ENCODE measurements at places on chromosomes 6 and 20. TPM values are rescaled to one million over a fixed set of nuclear protein-coding genes. Genes with fewer than 3 reads are reported as not detected.

GRCh38 chr6:139030228-139030963 is 1.9 kb downstream of the ABRACL start:
- no peak for DNase-seq

KPNA5 gene
- total RNA-seq = 13.2 TPM

GRCh38 chr20:8077137-8077466 is 55.0 kb upstream of the PLCB1 start:
- peak; percentile 97 for DNase-seq

- no peak for DNase-seq
Measured at GRCh38 chr6:105982761-105983540, 103.2 kb upstream of the PRDM1 start.

DNA sequence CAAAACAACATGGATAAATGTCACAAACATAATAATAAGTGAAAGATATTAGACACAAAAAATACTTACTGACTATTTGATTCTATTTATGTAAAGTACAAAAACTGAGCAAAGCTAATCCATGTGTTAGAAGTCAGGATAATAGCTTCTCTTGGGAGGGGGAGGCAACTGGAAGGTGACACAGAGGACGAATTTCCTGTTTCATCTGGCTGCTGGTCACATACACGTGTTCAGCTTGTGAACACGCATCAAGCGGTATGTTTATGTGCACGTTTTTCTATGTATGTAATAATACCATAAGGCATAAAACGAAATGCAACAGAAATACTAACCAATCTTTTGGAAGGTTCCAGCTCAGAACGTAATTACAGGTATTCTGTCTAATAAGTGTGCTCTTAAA is 54.3 kb downstream of the MKKS start:
- no peak for DNase-seq

DNA sequence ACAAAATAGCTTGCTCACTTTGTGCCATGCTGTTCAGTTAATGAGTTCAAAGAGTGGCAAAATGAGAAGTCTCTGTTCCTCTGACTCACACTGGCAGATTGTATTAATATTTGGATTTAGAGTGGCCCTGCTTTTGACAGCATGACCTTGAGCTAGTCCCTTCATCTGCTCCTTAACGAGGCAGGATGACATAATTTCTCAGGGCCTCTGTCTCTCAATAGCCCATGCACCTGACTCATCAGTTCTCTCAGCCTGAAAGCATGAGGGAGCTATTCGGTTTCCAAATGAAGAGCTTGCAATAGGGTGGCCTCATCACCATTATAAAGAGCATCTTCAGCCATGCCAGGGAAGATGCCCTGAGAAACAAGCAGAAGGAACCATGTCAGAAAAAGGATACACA is 38.2 kb downstream of the CAP2 start:
- DNase-seq = no peak

- no peak for DNase-seq
Measured at GRCh38 chr20:5463007-5463686, 146.4 kb upstream of the PROKR2 start.
